ENCODE measurements at places on chromosomes 1 and 21.

DNA sequence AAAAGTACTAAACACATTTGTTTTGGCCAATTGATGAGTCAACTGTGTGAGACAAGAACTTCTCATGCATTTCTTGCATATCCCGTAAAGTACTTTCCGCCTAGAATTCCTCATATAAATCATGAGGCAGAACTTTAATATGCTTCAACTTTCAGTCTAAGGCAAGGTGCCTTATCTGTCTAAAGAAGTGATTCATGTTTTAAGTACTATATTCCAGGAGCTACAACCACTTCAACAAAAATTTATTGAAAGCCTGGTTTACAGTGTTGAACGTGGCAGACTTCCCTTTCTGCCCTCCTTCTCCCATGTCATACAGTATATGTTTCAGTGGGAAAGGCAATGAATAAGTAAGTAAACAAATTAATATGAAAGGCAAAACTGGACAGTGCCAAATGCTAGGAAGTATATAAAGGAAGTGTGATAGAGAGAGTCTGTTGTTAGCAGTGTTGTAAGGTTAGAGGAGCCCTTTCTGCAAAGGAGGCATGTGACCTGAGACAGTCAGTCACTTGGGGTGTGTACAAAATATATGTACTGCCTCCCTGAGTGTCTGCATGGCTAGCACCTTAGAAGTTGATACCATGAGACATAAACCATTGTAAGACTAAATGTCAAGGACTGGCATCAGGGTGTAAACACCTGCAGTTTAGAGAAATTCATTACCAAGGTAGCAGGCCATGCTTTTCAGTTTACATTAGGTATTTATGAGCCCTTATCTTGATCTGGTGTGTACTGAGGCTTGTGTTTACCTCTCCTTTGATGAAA, 362.2 kb downstream of the SRGAP2C start:
- DNase-seq: no peak

GRCh38 chr1:178632653-178633052, 92.4 kb upstream of the RALGPS2 start:
- DNase-seq: no peak

DNA sequence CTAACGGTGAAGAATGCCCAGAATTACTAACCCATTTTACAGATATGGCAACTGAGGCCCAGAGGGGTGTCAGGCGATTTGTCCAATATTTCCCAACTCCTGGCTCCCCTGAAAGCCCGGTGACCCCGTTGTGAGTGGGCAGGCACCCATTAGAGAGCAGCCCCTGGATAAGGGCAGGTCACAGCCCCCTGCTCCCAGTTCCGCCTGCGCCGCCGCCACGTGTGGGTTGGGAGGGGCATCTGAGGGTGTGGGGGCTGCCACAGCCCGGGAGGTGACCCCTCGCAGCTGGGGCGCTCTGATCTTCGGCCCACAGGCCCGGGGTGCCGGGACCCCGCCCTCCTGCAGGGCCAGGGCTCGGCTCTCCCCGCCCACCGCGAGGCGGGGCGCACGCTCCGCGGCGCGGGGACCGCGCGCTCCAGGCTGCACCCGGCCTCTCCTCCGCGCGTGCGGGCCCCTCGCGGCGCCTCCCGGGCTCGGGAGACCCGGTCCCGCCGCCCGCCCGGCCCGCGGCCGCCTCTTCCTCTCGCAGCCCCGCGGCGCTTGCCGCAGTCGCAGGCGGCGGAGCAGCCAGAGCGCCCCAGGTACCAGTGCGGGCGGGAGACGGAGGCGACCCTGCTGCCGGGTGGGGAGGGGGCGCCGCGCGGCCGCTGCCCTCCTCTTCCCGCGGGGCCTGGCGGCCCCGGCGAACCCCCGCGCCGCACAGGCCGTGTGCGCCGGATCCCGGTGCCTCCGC, at the start of gene HTR6:
HTR6 (plus strand) TSS at position 423 of the 733 bp plus-strand sequence. CDS start 879 bp downstream, outside the sequence.
- DNase-seq: no peak

DNA sequence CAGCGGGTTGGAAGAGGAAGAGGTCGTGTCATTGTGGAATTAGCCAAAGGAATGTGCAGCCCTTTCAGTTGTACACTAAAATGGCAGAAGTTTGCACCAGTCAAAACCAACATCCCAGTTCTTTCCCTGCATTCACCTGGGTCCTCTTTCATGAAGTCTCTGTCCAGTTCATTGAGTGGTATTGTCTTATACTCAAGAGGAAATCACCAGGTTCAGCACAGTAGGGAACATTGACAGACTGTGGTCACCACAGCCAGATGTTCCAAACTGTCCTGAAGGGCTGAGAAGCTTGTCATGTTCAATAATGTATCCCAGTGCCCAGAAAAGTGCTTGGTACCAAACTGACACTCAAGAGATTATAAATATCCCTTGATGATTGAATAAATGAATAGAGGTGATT, 131.6 kb downstream of the GLUL start:
- DNase-seq: no peak

DNA sequence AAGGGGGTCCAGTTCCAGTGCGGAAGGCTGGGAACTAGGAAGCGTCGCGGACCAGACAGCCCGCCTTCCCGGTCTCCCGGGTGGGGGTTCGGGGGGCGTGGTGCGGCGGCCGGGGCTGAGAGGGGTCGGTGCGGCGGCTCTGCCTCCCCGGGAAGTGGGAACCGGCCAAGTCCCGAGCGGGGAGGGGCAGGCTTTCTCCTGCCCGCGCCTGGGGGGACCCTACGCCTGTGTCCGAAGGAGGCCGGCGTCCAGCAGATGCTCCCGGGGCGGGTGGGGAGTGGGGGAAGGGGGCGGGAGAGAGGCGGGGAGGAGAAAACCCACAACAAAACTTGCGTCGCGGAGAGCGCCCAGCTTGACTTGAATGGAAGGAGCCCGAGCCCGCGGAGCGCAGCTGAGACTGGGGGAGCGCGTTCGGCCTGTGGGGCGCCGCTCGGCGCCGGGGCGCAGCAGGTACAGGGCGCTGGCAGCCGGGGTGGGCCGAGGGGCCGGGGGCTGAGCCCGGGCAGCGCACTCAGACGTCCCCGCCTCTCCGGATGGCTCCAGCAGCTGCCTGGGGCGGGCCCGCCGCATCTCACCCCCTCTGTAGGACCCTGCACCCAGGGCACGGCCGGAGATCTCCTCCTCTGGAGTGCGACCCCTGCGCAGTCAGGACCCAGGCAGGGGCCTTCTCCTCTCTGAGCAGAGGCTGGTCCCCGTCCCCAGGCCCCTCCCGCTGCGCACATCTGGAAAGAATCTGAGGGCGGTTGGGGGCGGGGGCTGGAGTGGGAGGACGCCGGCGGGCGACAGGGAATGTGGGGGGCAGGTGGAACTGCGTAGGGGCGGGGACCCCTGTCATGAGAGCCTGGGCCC, at the start of gene PODN:
PODN (plus strand) TSS at position 355 of the 849 bp plus-strand sequence. CDS start 7,643 bp downstream, outside the sequence.
- DNase-seq: no peak

DNA sequence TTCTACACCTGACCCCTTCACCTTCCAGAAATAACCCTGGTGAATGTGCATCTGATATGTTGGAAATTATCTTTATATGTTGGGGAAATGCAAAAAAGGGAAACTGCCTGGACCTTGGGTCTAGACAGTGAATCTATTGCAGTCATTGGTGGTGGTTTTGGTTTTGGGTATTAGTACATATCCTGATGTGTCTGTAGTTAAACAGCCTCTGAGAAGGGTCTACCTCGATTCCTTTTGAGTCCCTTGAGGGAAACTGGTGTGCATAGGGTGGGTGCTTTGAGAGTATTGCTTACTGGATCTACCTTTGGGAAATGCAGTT, 127.3 kb upstream of the KIAA0040 start:
- no peak for DNase-seq

DNA sequence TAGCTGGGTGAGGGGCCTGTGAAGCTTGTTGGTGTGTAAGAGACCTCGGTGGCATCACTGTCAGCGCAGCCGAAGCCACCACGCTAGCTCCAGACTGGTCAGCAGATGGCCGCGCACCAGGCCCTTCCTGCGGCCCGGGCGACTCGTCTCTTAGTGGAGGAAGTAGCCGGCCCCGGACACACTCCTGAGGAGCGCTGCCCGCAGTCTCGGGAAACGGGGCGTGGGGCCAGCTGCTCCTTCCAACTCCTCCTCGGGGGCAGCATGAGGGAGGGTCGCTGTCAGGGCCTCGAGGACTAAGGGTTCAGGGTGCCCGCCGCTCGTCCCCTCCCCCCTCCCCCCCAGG, 20.4 kb downstream of the H3-3A start:
- DNase-seq: no peak

GRCh38 chr1:57079454-57080157, 113.8 kb upstream of the C8B start:
- no peak for DNase-seq

- DNase-seq: peak; percentile 1
These were observed 6.5 kb downstream of the CCSAP start for GRCh38 chr1:229336345-229336744.

GRCh38 chr1:204051258-204051657, 21.7 kb upstream of the SOX13 start:
- DNase-seq: no peak

DNA sequence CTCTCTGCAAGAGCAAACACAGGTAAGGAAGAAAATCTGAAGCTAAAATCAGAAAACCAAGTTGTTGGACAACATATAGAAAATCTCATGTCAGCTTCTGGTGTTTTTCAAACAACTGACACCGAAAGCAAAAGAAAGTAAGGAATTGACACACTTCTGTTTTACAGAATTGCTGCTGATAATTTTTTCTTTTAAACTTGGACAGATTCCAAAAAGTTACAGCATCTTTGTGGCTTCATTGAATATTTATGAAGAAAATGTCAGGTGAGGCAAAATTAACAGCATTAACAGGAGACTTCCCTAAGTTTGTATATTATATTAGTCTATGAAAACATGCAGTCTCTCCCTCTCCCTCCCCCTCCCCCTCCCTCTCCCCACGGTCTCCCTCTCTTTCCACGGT, 14.9 kb upstream of the CTSS start:
- DNase-seq: no peak

DNA sequence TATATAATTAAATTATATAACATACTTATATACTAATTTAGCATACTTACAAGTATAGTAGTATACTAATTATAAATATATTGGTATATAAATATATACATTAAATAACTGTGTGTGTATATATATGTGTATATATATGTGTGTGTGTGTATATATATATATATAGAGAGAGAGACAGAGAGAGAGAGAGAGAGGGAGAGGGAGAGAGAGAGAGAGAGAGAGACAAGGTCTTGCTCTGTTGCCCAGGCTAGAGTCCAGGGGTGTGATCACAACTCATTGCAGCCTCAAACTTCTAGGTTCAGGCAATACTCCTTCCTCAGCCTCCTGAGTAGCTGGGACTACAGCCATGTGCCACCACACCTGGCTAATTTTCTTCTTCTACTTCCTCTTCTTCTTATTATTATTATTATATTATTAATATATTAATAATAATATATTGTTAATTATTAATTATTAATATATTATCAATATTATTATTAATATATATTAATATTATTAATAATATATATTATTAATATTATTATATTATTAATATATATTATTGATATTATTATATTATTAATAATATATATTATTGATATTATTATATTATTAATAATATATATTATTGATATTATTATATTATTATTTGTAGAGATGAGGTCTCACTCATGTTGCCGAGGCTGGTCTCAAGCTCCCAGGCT, 185.5 kb downstream of the CRB1 start:
- no peak for DNase-seq

DNA sequence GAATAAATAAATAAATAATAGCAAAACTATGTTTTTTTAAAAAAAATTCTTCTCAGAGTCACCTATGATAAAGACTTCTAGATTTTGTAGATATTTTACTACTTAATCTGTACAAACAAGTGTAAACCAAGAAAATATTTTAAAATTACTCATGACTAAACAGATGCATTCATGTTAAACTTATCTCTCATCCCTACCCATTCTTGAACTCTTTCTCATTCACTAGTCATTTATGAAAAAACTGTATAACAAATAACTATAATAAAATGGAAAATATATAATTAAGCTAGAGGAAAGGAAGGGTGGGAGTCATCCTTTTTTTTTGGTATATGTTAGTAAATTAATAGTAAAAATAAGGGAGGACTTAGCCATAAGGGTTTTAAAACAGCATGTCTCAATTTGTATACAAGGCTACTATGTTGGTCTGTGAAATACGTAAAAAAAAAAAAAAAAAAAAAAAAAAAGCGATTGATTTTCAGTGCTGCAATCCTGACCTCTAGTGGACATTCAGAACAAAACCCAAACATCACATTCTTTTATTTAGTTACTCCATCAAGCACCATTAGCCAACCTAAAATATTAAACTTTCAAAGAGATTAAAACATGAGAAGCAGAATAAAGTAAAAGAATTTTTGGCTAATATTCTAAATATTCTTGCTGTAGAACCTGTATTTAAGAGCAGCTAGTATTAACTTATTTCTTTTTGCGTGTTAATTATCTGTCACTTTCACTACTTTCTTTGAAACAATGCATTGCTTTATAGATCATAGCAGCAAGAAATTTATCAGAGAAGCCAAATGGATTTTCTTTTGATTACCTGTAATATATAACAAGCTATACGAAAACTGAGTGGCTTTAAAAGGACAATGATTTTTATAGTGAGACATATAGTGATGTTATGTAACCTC, 255.8 kb upstream of the CACYBP start:
- DNase-seq: peak; percentile 79

DNA sequence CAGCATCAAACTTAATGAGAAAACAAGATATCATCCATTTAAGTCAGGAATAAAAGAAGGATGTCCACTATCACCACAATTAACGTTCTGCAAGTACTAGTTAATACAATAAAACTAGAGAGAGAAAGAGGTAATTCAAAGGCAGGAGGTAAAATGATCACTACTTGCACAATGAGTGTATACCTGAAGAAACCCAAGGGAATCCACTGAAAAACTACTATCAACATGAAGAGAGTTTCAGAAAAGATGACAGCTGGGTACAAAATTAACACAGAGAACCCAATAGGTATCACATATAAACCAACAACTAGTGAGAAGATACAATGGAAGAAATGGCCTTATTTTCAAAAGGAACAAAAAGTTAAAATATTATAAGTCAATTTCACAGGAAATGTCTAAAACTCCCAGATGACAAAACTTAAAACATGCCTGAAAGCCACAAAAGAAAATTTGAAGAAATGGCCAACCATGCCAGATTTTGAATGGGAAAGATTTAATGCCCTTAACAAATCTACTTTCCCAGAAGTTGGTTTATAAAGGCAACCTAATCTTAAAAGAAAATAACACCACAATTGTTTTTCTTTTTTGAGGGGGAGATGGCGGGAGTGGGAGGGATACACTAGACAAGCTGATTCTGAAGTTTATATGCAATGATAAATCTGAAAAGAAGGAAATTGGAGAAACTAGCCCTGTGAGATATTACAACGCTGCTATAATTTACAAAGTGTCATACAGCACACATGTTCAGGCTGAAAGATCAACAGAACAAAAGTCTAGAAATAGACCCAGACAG, 17.8 kb downstream of the VPS26C start:
- no peak for DNase-seq

All from NCI-H1105 treated with DMSO at 0.1 percent for 48 hours (cell line).